ENCODE measurements at places on chromosomes 3 and 15.

DNA sequence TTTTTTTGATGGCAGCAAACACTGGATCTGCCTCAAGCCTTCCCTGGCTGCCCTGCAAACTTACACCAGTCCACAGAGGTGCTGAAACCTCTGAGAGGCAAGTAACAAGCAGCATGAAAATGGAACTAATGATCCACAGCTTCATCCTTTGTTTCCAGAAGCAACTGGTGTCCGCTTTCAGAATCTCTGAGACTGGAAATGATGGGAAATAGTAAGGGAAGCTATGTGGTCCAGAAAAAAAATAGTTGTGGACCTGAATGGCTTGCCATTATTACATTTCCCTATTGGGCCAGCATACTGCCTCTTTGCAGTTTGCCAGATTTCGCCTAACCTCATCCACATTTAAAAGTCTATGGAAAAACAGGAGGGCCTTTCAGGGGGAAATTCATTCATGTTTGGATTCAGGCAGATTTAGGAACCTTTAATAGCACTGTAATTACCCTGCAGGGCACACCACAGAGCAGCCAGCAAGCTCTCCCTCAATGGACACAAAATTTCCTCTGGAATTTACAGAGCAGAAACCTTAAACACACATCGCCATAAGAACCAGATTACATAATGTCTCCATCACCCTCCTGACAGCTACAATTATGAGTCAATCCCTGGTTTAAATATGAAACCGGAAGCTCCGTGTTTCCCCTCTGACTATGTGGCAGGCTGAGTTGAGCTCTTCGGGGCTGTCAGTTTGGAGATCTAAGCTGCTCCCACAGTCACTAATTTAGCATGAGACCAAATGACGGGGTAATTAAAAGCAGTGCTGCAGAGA is 134.4 kb downstream of the TMCO5A start:
- DNase-seq = peak; percentile 30

GRCh38 chr3:197847866-197848401 is 56.9 kb downstream of the LRCH3 start:
- DNase-seq = no peak

- no peak for DNase-seq
Observed at GRCh38 chr15:39581242-39581792, 438 bp downstream of the THBS1 start.

DNA sequence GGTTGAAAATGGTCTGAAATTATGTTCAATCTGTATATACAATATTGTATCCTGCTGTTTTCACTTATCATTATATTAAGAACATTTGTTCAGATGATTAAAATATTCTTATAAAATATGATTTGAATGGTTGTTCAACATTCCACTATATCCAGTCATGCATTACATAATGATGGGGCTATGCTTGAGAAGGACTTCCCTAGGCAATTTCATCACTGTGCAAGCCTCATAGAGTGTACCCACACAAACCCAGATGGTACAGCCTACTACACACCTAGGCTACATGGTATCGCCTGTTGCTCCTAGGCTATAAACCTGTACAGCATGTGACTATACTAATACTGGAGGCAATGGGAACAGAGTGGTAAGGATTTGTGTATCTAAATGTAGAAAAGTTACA is 30.5 kb downstream of the SLC7A14 start:
- DNase-seq = no peak

DNA sequence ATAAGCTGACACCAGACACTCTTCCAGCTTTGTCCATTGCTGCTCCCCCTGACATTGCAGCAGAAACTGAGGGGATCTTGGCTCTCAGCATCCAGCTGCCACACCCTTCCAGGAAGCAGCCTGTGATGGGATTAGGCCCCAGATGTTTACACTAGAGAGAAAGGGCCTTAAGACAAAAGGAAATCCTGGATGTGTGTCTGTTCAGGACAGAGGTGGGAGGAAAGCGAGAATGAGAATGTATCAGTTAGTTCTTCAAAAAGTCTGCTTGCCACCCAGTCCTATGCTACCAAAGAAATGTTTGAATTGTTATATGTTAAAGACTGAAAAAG is 58.8 kb downstream of the HES1 start:
- DNase-seq = no peak

GRCh38 chr3:139260041-139260486 is 83.8 kb upstream of the MRPS22 start:
- no peak for DNase-seq

DNA sequence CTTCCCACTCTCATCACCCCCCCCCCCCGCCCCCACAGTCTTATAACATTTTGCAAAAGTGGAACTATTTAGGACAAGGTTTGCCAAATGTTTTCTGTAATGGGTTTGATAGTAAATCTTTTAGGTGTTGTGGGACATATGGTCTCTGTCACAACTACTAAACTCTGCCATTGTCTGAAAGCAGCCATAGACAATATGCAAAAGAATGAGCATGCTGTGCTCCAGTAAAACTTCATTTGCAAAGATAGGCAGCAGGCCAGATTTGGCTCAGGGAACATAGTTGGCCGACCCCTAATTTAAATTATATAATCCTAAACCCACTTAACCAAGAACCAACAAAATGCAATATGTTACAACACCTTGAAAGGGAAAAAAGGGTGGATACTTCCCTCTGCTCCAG is 46.4 kb downstream of the TIPARP start:
- no peak for DNase-seq

- DNase-seq = no peak
Observed at GRCh38 chr3:110562621-110563020, 509.0 kb upstream of the NECTIN3 start.

DNA sequence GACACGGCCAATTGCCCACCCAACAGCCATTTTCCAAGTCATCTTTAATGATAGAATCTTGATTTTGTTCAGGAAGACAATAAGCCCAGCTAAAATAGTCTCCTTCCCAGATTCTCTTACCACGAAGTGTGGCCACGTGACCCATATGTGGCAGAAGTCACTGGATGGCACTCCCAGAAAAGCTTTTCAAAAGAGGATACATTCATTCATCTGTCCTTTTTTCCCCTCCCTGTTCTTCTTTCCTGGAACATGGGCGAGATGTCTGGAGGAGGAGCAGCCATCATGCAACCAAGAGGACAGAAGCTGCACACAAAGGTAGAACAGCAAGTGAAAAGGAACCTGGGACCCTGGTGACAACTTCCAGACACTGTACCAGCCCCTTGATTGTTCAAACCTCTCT is 174.7 kb downstream of the UACA start:
- DNase-seq = peak; percentile 6

DNA sequence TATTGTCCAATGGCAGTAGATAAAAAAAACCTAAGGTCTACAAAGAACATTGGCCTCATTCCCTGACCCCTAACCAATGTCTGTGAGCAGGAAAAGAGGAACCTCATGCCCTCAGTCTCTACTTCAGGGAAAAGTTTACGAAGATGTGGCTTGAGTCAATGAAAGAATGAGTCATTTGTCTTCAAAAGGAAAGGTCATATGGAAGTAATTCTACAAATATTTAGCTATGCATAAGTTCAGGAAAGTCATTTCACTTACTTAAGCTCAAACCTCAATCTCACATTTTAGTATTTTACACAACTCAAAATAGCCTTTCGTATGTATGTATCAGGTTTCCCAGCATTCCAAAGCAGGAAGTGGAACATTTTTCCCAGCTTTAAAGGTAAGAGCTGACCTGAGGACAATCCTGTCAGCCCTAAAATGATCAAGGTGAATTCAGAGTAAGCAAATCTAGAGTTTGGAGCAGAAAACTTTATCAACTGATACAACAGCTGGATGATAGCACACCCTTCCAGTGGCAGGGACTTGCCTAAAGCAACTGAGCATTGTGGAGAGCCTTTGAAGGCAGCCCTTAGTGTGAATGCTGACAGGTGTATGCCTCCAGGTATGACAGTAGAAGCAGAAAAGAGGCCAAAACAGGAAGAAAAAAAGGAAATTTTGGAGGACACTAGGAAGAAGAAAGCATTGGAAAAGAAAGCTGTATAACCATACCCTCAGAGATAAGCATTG is 53.9 kb upstream of the ACKR4 start:
- no peak for DNase-seq

GRCh38 chr15:82767163-82767829 is 38.6 kb downstream of the FSD2 start:
- DNase-seq = no peak

GRCh38 chr3:128198313-128198712 is 45.0 kb downstream of the EEFSEC start:
- no peak for DNase-seq

- no peak for DNase-seq
Observed at GRCh38 chr15:69624155-69624520, 171.5 kb downstream of the RPLP1 start.

DNA sequence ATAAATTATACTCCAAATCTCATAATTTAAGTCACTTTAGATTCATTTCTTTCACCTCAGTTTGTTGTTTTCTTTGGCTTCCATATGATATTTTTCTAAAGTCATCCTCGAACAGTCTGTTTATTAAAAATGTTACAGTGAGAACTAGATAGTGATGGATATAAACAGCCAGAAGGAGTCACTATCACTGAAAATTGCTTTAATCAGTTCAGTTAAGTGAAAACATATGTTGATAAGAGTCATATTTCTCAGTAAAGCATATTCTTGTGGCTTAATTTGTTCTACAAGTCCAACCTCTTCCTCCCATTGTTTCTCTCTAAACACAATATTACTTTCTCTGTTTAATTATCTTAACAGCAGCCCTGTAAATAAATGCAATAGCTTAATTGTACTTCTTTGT is 427.5 kb upstream of the ALCAM start:
- DNase-seq = no peak

- DNase-seq = peak; percentile 42
Observed at GRCh38 chr3:14175383-14176037, 2.9 kb downstream of the XPC start.

DNA sequence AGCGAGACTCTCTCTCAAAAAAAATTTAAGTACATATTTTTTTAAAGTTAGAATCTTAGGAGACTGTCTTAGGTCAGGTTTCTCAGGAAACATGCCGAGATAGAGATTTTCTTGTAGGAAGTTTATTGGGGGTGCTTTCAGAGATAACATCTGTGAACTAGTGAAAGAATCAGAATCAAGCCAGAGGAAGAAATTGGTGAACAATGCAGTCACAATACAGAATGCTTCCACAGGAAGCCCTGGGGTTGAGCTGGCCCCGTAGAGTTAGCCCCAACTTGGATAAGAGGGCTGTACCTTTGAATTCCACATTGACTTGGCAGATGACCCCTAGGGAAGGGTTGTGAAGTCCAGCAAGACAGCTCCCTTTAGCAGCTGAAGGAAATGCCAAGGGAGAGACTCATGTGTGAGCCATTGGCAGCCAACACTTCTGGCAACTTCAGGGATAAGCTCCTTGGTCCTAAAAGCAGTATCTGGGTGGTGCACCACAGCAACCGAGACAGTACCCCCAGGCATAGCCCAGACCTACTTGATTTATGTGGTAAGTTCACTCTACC is 7.1 kb upstream of the PLCB2 start:
- DNase-seq = no peak

DNA sequence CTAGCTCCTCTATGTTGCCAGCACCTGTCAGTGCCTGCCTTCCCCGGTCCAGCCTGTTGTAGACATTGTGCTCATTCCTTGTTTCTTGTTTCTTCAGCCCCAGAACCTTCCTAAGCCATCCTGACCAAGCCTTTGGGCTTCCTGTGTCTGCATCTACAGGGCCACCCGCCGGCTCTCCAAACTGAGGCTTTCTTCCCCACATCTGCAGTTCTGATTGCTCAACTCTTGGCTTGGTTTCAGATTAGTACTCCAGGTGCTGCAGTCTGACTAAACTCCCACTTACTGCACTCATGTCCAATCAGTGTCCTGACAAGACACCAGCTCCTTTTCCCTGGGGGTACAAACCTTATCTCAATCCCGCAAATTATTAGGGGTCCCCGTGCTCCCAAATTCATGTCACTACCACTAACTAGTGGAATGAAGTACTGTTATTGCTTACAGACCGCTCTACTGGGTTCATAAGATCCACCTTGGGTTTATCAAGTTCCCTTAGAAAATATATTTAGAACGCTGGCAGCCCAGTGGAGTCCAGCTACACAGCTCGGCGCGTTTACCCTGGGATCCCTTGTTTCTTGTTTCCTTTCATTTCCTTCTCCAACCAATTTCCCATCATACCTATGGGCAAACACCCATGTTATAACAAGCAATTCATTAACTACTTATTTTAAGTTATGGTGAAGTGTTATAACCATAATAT is 114.2 kb upstream of the TJP1 start:
- DNase-seq = no peak

DNA sequence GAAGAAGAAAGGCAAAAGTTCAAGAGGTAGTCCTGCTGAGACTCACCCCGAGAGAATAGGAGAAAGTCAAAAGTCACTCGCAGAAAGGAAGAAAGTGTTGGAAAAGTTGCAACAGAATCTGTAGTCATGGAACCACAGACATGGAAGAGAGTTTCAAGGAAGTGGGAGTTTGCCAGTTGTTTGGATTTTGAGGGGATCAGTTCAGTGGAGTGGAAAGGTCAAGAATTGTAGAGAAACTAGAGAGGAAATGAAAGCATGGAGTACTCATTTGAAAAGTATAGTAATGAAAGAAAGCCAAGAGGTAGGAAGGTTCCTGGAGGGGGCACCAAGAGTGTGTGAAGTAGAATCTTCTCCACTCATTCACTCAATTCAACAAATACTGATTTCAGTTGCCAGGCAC is 34.7 kb downstream of the SPTSSB start:
- DNase-seq = no peak

DNA sequence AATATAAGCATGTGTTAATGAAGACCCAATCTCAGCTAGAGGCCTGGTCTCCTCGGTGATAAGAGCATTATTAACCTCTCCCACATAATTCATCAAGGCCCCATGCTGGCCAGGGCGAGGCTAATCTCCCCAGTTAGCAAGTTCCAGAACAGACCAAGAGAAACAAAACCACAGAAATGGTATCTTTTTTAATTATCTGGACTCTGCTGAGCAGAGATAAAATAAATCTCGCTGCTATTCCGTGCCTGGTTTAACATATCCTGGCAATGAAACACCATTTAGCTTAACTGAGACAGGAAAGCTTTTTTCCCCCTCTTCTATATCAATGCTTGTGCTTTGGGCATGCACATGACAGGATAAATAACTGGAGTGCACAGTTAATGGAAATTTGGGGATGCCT is 72.5 kb upstream of the ARHGEF3 start:
- no peak for DNase-seq
